ENCODE measurements at places on chromosomes 11 and 22. TPM values are rescaled to one million over a fixed set of nuclear protein-coding genes. Genes with fewer than 3 reads are reported as not detected.

- DNase-seq = no peak
Observed at GRCh38 chr22:36522662-36523061, 6.3 kb downstream of the EIF3D start.

DNA sequence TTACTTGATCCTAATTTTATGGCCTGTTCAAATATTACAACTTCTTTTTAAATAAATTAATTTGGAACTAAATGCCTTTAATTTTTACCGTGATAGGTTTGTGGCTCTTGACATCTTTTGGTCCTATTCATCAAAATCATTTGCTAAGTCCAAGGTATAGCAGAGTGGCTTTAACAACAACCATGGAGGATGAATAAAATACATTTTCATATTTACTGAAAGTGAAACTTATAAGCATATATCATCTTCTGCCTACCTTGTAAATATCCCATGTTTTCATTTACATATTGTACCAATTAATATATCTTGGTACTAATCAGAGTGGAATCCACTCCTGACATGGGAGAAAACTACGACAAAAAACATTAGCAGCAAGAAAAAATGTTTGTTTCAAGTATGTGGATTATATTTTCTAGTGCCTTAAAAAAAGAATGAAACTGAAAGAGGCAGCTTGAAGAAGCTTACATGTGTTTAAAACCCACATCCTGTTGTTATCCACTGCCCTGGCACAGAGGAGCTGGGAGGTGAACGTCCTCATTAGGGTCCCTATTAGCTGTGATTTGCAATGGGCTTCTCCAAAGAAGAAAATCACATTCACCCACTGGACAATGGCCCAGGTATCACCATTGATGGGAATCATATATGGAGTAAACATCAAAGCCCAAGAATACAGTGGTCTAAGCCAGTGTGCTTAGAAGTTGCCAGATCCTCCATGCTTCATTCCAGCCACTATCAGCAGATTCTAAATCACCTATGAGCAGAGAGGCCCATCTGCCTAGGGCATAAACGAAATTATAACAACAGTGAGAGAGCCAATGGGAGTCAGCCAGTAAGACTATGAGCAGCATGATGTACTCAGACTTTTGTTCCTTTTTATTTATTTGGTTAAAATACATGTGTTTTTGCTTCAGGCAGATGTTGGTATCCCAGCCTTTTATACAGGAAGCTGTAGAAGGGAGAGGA, 84.7 kb downstream of the MAML2 start:
- no peak for DNase-seq

- DNase-seq = no peak
Observed at GRCh38 chr11:551596-551995, 8.9 kb downstream of the LMNTD2 start.

DNA sequence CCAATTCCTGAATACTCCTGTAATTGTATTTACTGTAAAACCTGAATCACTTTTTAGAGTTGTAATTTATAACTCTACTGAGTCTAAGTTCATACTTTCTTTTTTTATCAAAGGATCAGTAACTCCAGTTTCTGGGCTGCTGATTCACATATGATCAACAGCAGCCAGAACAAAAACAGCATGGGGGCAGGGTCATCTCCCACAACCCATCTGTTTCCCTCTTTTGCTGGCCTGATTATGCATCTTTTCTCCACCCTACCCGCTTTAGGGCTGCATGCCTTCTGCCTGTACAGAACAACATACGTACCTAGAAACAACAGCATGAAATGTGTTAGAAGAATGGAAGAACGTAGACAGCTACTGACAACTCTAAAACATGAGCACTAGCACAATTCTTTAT, 76.0 kb downstream of the MRTFA start:
- no peak for DNase-seq

GRCh38 chr11:12261551-12261950, 115.8 kb upstream of the PARVA start:
- DNase-seq = no peak

DNA sequence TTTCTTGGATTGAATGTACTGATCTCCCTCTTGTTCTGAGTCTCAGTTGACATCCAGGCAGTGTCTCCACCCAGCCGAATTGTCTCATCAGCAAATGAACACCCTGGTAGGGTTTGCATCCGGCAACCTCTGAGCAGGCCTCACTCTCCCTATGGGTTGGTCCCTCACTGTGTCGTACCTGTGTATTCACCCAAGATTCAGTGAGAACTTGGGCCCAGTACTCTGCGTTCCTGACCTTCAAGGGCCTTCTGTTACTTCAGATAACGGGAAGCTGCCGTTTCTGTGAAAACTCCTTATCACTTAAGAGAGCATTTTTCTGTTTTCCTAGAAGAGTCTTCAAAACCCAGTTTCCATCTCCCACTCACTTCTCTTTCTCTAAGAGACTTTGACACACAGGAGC, 915.6 kb downstream of the TBC1D22A start:
- no peak for DNase-seq

DNA sequence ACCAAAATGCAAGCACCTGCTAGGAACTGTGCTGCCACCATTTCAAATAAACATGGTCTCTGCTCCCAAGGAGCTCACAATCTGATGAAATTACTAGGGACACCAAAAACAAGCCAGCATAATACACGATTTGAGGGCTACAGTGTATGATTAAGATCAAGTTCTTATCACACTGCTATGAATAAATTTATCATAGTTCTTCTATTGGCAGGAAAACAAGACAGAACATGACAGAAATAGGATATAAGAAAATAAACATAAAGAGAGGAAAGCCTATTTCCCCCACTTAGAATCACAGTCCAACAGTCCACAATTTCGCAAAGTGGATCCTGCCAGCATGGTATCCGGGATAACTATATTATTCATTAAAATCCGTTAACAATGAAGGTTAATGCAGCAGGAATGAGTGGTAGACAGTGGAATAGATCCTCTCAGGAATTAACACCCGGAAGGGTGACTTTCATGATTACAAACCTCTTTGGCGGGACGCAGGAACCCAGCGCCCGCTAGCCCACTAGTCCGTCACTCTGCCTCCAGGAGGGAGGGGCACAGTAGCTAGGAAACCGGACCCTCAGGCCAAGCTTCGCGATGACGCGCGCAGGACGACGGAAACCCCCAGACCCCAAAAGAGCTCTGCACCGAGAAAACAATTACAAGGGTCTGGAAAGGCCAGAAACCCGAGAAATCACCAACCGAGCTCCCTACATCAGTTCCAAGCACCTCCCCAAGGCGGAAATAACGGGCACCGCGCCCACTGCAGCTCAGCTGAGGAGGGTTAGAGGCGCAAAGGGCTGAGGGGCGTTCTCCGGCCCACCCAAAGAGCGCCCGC, 607 bp downstream of the CCDC82 start:
- no peak for DNase-seq

GRCh38 chr22:41177040-41177621, 28.0 kb upstream of the L3MBTL2 start:
- DNase-seq = no peak

DNA sequence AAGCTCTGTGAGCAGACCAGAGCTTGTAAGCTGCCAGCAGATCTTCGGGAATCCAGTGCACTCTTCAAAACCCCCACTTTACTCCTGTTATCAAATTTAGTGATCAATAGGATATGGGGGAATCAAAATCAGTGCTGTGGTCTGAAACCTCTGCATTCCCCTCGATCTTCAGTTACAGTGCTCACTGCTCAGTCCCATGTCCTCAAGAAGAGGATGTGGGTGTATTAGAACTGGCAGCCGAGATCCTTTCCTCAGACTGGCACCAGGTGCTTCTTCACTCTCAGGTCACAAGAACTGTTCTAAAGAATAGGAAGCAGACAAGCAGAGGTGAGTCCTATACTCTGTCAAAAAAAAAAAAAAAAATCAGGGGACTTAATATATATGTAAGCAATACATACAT, 15.3 kb upstream of the MAML2 start:
- no peak for DNase-seq

- no peak for DNase-seq
Observed at GRCh38 chr11:120338107-120338933, 2.1 kb downstream of the ARHGEF12 start.

- peak; percentile 87 for DNase-seq
Observed at GRCh38 chr11:3165152-3165705, at the start of gene OSBPL5. TSS of gene OSBPL5 (minus strand) at chr11:3165310. CDS start at chr11:3129148, 36,162 bp downstream.

- no peak for DNase-seq
Observed at GRCh38 chr22:19783586-19784383, 23.2 kb downstream of the TBX1 start.

The ACRV1 gene
- total RNA-seq = not detected

The TPBGL gene
- total RNA-seq = 0.36 TPM

The ZNF280B gene
- 0.21 TPM for total RNA-seq

The ISX gene
- not detected for total RNA-seq

Data from aorta (tissue), 5 donors.